ENCODE measurements at places on chromosomes 11 and 22.
A peak's percentile ranks its signal among the peaks of the same experiment; 100 is the strongest.

- DNase-seq = no peak
Measured at GRCh38 chr11:121213362-121213893, 79.1 kb upstream of the SC5D start.

- DNase-seq = no peak
Measured at GRCh38 chr22:35486116-35486631, 54.5 kb upstream of the RASD2 start.

- peak; percentile 78 for DNase-seq
Measured at GRCh38 chr22:41857155-41857859, 24.4 kb downstream of the SREBF2 start.

DNA sequence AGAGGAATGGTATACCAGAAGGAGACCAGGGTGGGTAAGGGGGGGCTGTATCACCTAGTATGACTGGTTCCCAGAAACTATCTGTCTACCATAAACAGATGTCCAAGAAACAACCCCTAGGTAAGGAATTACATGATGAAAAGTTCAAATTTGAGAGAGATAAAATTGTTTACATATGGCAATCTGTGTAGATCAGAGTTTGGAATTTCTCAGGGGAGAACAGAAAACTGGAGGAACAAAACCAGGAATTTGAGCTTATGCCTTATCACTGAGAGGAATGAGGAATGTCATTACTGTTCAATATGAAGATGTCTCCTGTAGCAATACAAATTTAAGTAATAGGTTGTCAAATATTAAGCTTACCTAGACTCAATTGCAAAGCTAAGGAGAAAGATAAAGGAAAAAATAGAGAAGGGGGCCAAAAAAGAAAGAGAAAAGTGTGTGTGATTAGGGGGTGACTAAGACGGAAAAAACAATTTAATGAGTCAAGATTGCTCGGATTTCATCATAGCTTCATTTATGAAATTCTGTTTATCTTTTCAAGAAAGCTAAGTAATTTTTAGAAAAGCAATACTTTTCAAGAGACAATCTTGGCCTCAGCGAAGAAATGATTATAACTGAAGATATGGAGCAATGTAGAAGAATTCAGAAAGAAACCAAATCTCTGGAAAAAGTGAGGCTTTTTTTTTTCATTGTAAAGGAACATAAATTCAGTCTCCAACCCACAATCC, 117.8 kb downstream of the APOL5 start:
- no peak for DNase-seq

DNA sequence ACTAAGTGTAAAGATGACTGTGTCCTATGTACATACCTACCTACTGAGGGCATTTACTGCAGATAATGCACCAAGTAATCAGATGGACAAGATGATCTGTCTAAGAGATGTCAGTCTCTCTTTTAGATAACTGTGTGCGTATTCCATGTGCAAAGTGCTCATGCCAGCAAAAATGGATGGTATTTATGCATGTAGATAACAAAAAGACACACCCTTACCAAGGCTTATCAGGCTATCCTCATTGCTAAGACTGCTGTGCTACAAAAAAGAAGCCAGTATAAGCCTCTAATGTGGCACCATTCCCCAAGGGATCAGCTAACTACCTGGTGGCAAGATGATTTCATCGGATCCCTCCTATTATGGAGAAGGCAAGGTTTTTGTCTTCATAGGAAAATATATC, 34.3 kb upstream of the CD44 start:
- DNase-seq = no peak

DNA sequence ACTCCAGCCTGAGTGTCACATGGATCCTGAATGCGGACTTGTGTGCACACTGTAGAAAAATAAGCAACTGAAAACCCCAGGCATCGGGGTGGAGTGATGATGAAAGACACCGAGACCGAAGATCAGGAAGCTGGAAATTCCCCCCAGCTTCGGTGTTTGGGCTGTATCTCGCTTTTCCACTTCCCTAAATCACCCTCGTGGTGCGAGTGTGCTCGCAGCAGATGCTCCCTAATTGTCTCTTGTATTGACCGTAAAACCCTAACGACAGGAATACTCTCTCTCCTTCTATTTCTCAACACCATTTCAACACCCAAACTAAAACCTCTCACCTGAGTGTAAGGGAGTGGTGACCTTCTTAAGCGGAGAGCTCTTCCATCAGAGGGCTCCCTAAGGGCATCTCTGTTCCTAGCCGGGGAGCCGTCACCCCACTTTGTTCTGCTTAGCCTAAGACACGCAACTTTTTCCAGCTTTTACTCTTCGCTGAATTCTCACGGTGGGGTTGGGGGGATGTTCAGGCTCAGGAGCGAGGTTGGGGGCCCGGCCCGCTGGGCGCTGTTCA, 635 bp upstream of the GRK3 start:
- DNase-seq = no peak

GRCh38 chr22:42443240-42444076, 11.3 kb upstream of the NFAM1 start:
- no peak for DNase-seq

- DNase-seq = no peak
Measured at GRCh38 chr22:36258701-36259614, 6.0 kb downstream of the APOL1 start.

DNA sequence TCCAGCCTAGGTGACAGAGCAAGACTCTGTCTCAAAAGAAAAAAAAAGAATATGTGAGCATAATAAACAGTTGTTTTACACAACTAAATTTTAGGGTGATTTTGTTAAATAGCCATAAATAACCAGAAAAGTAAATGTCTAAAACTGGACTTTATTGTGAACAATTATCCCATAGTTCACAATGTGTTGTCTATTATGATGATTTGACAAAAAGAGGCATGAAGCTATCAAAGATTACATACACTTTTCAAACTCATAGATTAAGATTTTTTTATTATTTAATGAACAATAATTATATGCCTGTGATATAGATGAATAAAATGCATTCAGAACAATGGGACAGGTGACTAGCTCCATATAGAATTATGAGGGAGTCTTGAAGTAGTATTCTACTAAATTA, 27.0 kb upstream of the MTMR2 start:
- no peak for DNase-seq

- no peak for DNase-seq
Measured at GRCh38 chr22:11066458-11067285, 4461.3 kb upstream of the OR11H1 start.

DNA sequence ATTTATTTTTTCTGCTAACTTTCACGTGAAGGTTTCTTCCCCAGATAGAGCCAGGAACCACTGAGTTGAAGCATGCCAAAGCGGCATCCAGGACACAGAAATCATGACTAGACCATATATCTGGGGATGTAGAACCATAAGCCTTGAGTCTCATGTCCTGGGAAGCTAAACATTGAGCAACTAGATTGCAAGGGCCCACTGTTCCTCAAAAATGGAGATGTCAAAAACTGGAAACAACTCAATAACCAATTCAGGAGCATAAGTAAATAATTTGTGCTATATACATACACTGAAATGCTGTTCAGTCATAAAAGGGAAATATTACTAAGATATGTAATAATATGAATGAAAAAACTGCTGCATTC, 29.0 kb upstream of the CARD16 start:
- DNase-seq = no peak

DNA sequence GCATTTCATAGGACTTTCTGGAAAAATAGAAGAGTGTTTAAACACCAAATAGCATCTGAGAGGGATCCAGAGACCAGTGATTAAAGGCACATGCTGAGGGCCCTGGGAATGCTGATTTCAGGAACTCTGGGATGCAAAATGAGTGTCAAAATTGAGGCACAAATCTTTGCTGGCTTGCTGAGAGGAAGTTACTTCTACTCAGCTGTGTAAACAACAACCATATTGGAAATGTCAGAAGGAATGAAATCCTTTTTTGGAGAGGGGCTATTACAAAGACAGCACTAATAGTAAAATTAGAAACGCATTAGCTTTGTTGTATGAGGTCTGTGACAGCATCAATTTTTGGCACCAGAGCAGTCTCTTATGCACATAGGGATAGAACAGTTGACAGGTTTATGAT, 267.8 kb upstream of the RAG2 start:
- DNase-seq = no peak

DNA sequence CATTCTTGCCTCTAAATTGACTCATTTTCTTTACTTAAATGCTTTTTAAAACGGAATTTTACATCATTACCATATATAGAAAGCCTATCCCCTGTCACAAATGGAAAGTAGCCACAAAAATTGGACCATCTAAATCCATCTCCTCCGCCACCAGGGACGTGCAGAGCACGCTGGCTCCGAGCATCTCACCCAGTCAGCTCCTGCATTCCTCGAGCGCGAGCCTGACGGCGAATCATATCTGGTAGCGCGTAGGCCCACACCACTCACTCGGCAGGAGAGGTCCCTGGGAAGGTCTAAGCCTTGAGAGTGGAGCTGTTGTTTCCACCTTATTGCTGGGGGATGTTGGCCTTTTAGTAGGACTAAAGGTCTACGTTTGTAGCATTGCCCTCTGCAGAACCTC, 152.4 kb downstream of the TRIM29 start:
- no peak for DNase-seq

DNA sequence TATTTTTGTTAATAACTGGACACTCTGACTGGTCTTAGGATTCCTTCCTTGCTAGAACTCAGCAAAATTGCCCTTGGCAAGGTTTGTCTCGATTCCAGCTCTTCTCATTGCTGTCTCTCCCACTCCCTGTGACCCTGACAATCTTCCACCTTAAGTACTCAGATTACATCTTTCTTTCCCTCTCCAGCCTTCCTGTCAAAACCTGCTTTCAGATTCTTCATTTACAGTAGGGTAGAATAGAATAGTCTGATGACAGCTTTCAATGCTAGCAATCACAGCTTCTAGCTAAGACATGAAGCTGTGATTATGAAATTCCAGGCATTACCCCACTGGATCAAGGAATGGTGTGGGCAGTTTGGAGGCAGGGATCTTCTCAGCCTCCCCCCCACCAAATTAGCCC, 39.2 kb upstream of the LMO2 start:
- no peak for DNase-seq

DNA sequence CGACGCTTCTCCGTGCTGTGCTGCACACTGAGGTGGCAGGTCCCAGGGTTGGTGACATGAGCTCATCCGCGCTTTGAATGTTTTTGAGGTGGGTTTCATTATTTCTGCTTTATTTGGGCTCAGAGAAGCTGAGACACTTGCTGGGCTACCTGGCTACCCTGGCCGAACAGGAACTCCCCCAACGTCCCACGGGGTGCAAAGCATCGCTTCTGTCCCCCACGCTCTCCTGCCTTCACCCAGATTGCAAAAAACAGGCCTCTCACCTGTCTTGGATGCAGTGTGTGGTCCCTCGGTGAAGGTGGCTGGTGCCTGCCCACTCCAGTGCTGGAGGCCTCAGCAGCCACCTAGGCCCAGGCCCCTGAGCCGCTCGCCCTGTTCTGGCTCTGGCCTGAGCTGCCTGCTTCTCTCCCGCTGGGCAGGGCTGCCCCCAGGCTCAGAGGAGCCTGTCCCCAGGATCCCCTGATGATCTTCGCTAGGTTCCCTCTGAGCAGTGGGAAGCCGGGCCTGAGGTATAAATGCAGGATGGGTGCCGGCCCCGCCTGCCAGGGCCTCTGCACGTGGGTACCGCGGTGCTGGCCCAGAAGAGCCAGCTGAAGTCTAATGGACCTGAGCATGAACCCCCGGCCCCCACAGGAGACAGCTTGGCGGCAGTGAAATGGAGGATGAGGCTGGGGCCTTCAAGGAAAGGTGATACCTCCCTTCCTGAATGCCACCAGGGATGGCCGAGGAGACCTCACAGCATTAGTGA, 15.8 kb upstream of the MRGPRD start:
- DNase-seq = no peak

DNA sequence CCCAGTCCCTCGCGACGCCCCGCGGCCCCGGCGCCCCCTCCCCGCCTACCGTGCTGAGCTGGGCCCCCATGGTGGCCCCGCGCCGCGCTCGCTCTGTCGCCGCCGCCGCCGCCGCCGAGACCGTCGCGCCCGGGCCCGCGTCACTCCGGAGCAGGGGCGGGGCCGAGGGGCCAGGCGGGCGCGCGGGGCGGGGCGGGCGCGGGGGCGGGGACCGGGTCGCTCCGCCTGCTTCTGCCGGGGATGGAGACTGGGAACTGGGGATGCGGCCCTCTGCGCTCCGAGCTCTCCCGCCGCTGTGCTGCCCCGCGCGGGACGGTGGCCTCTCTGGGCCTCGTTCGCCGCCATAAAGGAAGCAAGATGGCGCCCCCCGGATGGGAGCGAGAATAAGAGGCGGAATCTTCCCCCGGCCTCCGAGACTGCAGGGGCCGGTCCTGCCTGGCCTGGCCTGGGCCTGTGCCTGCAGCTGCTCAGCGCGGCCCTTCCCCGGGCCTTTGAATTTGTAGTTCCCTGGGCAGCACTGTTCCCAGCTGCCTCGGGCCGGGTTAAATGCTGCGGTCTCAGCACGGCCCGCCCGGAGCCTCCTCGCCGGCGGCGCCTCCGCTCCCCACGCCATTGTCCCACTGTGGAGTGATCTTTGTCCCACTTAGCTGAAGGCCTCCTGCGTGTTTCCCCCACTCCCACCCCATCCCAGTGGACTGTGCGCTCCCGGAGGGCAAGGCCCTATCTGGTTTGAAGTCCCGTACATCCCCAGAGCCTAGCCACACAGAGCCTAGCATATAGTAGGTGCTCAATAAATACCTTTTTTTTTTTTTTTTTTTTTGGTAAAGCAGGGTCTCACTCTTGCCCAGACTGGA, at the start of gene CYB5R3:
Gene CYB5R3, minus strand, starts transcription at position 147 of the 854 bp plus-strand sequence. Its CDS starts 77 bp downstream, at position 70.
- peak; percentile 86 for DNase-seq

- DNase-seq = no peak
Measured at GRCh38 chr11:61325649-61326414, 7.1 kb downstream of the DDB1 start.

- DNase-seq = no peak
Measured at GRCh38 chr11:17780668-17781067, 46.1 kb downstream of the KCNC1 start.

GRCh38 chr11:119717839-119718534, 11.0 kb downstream of the NECTIN1 start:
- no peak for DNase-seq

DNA sequence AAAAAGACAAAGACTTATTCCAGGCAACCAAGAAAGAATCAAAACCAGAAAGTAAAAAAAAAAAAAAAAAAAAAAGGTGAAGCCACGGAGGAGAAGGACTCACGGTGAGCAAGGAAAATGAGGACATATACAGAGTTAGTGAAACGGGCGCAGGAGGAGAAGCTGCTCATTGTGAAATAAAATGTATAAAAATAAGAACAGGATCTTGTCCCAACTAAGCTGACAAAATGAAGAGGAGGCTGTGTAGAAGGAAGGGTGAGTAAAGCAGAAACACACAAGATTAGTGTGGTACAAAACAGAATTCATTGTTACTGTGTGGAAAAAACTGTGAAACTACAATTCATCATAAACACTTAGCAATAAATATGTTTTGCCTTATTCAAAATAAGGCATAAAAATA, 7.6 kb downstream of the IL17REL start:
- no peak for DNase-seq

- DNase-seq = no peak
Measured at GRCh38 chr22:28283068-28283654, 364.1 kb upstream of the PITPNB start.

- no peak for DNase-seq
Measured at GRCh38 chr11:111606986-111607385, 4.7 kb downstream of the SIK2 start.

All from GM06990 (cell line).